ENCODE measurements at places on chromosomes 7 and 10.

DNA sequence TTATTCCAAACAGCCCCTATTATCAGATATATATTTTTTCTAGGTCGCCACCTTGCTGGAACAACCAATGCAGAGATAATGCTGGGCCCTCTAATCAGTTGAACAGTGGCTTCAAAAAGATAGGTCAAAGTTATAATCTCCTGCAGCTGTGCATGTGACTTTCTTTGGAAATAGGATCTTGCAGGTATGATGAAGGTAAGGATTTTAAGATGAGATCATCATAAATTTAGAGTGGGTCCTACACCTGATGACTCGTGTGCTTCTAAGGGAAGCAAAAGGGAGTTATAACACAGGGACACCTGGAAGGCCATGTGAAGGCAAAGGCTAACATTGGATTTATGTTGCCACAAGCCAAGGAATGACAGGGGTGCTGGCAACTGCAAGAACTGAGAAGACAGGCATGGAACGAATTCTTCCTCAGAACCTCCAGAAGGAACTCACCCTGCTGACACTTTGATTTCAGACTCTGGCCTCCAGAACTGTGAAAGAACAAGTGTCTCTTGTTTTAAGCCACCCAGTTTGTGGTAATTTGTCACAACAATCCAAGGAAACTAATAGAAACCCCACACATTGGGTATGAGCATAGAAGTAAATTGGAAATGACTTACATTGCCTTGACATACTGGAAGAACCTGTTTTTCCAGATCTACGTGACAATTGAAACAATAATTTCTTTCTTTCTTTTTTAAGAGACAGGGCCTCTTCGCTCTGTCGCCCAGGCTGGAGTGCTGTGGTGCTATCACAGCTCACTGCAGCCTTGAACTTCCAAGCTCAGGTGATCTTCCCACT is 34.4 kb downstream of the CCDC71L start:
- no peak for DNase-seq

DNA sequence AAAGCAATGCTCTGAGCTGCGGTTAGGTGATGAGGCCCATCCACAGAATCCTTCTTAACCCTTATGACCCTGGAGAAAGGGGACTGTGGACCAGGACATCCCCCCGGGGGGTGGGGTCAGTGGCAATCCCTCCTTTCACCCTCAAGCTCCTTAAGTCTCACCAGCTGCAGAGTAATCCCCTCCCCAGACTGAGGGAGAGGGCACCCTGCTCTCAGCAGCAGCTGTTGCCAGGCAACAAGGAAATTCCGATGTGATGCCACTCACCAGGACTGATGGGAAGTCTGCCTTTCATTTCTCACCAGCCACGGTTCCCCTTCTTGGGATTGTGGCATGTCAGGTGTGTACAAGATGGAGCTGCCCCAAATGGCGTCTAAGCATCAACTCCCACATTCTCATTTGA is 129.6 kb downstream of the DOCK1 start:
- no peak for DNase-seq

DNA sequence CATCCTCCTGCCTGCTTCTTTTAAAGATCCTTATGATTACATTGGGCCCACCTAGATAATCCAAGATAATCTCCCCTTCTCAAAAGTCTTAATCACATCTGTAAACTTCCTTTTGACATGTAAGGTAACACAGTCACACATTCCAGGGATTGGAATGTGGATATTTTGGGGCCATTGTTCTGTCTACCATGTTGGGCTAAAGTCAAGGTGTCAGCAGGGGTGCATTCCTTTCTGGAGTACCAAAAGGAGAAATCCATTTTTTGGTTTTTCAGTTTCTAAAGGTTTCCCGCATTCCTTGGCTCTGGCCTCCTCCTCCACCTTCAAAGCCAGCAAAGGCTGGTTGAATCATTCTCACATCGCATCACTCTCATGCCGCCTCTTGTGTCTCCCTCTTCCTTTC is 197.6 kb upstream of the NFE2L3 start:
- no peak for DNase-seq

- no peak for DNase-seq
Observed at GRCh38 chr7:11829954-11830353, 2.0 kb downstream of the THSD7A start.

GRCh38 chr7:53642361-53642760 is 606.9 kb downstream of the POM121L12 start:
- no peak for DNase-seq

DNA sequence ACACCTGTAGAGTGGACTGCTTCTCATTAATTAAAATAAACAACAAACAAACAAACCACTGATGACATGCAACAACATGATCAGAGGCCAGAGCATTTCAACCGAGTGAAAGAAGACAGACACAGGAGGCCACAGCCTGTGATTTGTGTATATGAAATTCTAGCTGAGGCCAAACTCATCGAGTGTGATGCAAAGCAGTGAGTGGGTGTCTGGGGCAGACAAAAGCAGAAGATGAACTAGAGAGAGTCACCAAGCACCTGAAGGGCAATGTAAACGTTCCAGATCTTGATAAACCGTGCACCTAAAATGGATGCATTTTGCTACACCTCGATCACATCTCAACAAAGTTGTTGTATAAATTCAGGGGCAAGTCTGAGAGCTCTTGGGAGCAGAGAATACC is 108.4 kb downstream of the KLF6 start:
- no peak for DNase-seq

DNA sequence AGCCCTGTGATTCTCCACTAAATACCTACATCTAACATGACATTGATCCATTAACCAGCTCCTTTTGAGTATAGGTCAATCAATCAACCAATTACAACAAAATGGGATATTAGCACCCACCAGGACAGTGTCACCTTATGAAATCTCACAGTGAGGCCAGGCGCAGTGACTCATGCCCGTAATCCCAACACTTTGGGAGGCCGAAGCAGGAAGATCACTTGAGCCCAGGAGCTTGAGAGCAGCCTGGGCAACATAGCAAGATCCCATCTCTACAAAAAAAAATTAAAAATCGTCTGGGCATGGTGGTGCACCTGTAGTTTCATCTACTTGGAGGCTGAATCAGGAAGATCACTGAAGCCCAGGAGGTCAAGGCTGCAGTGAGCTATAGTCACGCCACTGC is 28.5 kb downstream of the SRRM3 start:
- no peak for DNase-seq

DNA sequence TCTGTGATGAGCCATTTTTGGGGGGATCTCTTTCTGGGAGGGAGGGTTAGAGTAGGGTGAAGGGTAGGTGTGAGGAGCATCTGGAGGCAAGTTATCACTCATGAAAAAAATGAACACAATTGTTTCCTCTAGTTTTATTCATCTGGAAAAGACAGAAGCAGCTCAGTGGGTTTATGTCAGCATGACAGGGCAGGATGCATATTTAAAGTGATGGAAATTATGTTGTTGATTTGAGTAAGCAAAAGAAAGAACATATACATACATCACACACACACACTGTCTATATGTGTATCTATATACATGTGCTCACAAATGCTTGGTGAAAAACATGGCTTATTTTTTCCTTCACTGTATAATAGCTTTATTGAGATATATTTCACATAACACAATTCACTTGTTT is 114.2 kb downstream of the ADCY1 start:
- DNase-seq, result no peak

DNA sequence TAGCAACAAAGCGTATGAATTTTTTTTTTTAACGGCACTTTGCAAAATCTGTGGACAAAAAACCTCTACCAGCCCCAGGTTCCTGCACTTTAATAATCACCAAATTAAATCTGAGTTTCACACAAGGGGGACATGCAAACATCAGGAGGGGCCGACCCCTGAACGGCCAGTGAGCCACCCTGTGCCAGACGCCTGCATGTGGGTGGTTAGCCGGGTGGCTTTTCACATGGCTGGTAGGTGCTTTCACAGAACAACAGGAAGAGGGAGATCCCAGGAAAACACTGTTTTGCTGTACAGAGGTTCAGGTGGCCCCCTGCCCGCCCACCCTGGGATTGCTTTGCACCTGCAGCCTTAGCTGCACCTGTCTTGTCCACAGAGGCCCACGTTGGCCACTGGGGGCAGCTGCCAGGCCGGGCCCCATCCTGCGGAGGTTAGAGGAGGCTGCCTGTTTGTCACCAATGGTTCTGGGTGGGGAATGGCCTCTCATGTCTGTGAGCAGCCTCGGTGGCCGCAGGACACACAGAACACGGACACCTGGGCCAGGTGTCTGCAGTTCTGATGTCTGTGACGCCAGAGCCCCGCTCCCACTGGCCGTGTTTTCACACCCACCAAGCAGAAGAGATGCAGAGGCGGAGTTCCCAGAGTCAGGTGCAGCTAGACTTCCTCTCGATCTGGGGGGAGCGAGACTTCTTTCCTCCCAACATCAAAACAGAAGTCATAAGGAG is 107.7 kb downstream of the FAM53B start:
- DNase-seq, result no peak

GRCh38 chr10:74763934-74764591 is 62.3 kb upstream of the KAT6B start:
- DNase-seq, result no peak

DNA sequence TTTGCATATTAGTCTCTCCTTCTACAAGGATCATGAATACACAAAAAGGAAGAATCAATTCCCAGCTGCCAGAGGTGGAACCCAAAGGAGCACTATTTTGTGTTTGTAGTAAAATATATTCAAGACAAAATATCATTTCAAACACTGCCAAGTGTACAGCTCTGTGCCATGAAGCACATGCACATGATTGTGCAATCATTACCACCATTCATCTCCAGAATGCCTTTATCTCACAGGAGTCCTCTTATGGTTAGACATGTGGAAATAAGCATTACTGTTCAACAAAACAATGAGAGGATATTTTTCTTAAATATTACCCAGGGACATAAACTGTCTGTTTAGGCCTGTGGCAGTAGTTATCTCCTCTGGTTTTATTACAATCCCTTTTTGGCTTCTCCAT is 151.4 kb upstream of the PPP1R3A start:
- no peak for DNase-seq

GRCh38 chr7:22867589-22867988 is 44.9 kb upstream of the TOMM7 start:
- DNase-seq, result no peak

- peak; percentile 86 for DNase-seq
Observed at GRCh38 chr10:100364735-100365391, 17.8 kb downstream of the SCD start.

- DNase-seq, result no peak
Observed at GRCh38 chr10:132100091-132100481, 34.3 kb downstream of the JAKMIP3 start.

GRCh38 chr7:26406433-26406832 is 114.8 kb downstream of the SNX10 start:
- DNase-seq, result no peak

GRCh38 chr7:157471259-157472125 is 134.7 kb downstream of the DNAJB6 start:
- DNase-seq, result peak; percentile 19

DNA sequence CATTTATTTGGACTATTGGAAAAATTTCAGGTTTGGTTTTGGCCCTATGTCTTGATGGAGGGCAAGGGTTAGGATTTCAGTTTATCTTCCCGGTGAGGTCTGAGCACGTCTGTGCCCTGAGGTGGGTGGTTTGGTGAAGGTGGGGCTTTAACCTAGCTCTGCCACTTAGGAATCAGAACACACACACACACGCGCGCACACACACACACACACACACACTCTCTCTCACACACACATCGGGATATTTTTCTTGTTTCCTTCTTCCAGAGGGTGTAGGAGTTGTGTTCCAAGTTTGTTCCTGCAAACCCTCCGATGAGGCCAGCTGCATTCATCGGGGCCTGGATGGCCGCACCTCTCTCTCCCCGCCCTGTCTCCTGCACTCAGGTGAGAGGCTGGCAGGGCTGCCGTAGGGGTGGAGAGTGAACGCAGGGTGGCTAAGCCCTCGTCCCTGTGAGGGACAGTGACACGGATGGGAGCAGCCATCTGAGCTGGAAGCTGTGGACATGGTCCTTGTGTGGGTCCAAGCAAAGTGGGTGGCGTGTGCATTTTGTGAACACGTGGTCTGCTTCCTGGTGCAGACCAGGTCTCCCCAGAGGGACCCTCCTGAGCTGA is 34.2 kb downstream of the CHST12 start:
- DNase-seq, result no peak

DNA sequence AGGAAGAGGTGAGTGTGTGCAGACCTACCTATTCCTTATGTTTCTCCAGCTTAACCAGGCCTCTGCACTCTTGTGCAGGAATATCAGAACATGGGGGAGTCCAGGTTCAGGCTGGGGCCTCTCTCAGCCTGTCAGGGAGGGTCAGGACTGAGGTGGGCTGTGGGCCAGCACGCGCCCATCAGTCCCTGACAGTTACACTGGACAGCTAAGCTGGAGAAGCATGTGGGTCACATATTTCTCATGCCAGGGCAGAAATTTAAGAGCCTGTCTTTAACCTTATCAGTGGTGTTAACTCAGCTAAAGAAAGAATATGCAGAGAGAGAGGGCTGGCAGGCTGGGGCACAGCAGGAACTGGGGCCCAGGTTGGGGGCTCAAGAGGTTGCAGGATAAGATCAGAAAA is 8.7 kb upstream of the POLD2 start:
- DNase-seq, result no peak

DNA sequence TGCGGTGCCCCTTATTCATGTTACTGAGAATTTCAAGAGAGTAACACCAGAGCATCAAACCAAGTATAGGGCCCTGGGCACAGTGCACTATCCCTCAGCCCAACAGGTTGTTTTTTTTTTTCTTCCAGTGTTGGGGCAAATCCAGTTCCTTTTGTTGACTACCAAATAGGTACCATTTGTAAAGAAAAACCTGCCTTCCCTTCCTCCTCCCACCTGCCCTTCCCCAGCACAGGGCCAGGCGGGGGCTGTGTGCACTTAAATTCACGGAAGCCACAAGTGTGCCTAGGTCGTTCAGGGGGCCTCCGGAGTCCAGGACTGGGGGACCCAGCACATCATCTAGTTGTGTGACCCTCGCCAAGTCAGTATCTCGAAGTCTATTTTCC is 595 bp upstream of the SFXN4 start:
- no peak for DNase-seq

DNA sequence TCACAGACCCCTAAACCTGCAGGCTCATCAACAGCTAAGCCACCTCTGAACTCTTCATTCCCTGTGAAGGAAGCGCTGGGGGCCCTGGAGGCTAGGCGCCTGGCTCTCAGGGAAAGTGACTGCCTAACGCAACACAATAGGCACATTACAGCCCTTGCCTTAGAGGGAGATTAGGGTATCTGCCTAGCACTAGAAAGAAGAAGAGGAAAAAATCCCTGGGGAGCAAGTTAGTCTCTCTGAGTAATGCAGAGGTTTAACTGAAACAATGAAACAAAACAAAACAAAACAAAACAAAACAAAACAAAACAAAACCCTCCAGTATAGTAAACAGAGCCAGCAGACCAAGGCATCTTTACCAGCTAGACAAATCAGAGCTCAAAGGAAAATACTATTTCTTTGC is 2.6 kb downstream of the ZNF777 start:
- DNase-seq, result no peak

GRCh38 chr7:38870147-38870546 is 38.8 kb downstream of the VPS41 start:
- no peak for DNase-seq

GRCh38 chr10:18665815-18666558 is 6.8 kb downstream of the ARL5B start:
- DNase-seq, result no peak

DNA sequence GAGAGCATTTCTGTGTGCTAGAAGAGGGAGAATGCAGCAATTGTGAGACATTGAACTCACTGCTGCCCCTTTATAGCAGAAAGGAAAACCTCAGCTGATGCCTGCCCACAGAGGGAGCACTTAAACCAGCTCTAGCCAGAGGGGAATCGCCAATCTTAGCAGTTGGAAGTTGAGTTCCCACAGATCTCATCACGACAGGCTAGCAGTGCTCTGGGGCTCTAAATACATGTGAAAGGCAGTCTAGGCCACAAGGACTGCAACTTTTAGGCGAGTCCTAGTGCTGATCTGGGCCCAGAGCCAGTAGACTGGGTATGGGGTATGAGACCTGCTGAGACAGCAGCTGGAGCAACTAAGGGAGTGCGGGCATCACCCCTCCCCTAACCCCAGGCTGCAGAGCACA is 25.2 kb upstream of the PRR15 start:
- DNase-seq, result peak; percentile 61
